Left renal pelvis (tissue), 4 donors: ENCODE measurements at places on chromosomes 7 and 10.

- no peak for DNase-seq
These were observed 14.1 kb downstream of the CUL1 start for GRCh38 chr7:148712678-148713329.

DNA sequence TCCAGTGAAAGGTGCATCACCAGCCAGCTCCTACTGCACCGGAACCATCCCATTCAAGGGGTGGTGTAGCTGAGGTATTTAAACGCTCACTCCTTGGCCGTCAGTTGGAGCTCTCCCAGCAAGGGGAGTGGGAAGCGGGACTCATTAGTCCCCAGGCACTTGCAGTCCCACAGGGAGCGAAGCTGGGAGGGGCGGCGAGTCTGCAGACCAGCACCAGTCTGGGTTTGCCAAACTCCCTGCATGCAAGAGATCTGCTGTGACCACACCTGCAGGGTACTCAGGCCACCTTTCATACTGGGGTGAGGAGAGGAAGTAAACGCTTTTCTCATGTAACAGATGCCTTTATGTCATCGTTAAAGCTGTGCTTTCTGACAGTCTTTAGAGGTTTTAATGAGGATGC, 187.9 kb downstream of the PTPRN2 start:
- DNase-seq: no peak

- no peak for DNase-seq
These were observed 15.2 kb upstream of the PPP2R2D start for GRCh38 chr10:131885391-131886165.

DNA sequence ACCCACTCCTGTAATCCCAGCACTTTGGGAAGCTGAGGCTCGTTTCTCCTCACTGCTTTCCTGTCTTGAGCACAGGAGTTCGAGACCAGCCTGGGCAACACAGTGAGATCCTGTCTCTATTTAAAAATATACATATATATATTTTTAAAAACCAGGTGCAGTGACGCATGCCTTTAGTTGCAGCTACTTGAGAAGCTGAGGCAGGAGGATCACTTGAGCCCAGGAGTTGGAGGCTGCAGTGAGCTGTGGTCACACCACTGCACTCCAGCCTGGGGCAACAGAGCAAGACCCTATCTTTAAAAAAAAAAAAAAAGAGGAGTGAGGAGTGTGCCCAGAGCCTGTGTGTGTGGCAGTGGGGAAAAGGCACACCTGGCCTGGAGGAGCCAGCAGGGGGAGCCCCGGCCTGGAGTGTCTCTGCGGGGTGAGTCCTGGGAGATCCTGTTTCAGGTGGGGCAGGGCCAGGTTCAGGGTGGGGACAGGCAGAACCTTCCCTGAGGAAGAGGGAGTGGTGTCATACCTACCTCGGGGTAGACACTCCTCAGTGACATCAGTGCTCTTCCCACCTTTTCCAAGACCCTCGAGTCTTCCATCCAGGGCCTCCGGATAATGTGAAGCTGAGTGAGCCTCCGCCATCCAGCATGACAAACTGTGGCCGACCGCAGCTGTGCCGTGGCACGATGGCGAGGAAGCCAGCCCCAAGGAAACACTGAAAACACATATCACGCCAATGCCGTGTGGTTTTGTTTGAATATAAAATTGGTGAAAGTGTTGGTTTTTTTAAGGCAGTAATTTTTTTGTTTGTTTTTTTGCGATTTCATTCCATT, 9.0 kb upstream of the ARPC1B start:
- no peak for DNase-seq

GRCh38 chr7:114819616-114820362, 102.1 kb upstream of the MDFIC start:
- DNase-seq: no peak

DNA sequence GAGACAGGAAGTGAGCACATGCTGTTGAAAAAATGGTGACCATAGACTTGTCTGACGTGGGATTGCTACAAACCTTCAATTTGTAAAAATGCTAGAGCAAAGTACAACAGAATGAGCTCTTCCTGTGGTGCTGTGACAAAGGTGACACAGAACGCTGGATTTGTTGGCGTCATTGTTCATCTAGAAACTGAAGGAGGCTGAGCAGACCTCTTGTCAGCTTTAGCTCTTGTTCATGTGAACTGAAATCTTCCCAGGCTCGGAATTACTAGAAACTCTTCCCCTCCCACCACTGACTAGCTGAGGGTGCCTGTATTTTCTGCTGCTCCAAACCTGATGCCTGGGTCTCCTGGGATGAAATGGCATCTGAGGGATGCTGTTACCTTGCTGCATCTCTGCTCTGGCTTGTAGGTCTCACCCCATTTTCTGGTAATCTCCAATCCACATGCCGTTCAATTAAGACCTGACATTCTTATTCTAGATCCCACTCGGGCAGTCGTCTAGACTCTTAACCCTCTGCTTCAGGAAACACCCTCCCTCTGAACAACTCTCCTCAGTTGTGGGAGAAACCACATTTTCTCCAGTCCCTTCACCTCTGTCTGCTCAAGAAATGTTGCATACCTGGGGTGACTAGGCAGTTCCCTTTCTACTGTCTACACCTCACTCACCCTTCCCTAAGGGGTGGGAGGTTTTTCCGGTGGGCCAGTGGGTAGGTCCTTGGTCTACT, 349.3 kb downstream of the CXCL12 start:
- DNase-seq: no peak
